Activated CD8-positive, alpha-beta memory T cell treated with anti-CD3 and anti-CD28 coated beads for 1 hour (primary cell): ENCODE measurements at places on chromosomes 5 and 9.

- DNase-seq = no peak
These were observed 2.2 kb downstream of the ZNF366 start for GRCh38 chr5:72505016-72505415.

DNA sequence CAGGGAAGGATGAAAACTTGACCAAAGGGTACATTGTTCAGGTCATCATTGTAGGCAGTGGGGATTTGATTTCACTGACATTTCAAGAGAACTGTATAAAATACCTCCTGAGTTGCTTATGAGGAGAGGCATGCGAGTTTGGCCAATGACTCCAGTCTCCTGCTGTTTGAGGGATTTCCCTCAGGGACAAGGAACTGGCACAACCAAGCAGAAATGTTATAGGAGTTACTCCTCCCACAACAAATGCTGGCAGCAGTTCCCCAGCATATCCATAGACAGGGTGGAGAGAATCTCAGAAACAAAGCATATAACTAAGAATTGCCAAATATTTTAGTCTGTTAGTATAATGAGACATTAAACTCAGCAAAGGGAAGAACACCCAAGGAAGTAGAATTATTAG, 47.2 kb upstream of the FBXL7 start:
- no peak for DNase-seq

DNA sequence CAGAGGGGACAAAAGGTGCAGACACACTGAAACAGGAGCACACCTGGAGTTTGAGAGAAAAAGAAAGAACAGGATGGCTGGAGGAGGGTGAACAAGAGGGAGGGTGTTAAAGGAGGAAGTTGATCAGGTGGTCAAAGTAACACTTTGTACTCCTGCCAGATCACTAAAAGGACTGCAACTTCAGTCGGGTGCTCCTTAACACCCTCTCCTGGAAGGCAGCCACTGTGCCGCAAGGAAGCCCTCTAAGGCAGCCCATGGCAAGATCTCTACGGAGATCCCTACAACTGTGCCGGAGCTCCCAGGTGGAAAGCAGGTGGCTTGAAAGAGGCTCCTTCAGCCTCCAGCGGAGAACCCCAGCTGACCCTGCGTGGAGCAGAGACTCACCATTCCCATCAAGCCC, 124.4 kb upstream of the MSX2 start:
- no peak for DNase-seq

DNA sequence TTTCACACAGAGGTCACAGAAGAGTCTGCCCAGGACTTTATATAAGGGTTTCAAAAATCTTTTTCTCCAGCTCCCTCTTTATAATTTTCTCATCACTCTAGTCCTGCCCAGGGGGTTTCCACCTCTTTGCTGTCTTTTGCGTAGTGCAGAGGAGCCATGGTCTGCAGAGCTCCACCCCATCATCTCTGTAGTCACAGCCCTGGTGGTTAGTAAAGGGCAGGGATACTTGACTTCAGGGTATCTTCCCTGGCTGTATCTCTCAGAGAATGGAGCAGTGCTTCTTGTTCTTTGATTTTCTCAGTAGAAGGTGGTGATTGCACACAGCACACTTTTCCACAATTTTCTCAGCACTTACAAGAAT, 900.6 kb upstream of the COX7C start:
- DNase-seq = no peak

DNA sequence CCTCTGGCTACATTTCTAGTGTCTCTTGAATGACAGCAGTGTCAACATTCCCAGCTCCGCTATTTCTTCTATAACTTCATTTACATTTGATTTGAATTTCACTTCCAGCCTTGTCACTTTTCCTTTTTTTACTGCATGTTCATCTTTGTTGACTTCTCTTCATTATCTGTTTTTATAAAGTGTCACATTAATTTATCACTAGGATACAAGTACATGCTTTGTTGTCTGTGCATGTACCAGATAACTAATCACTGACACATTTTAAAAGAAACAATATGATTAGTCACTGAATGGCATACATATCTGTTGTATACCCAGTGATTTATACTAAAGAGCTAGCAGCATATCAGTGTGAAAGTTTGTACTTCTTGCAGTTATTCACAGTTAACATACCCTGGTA, 29.1 kb downstream of the ARSK start:
- no peak for DNase-seq

GRCh38 chr5:170115925-170116324, 10.2 kb downstream of the FOXI1 start:
- DNase-seq = no peak
